Stimulated activated CD4-positive, alpha-beta T cell treated with anti-CD3 and anti-CD28 coated beads, Interleukin-2, amount 100 ng/mL, for 4 hours (primary cell): ENCODE measurements at places on chromosomes 6 and 20.

DNA sequence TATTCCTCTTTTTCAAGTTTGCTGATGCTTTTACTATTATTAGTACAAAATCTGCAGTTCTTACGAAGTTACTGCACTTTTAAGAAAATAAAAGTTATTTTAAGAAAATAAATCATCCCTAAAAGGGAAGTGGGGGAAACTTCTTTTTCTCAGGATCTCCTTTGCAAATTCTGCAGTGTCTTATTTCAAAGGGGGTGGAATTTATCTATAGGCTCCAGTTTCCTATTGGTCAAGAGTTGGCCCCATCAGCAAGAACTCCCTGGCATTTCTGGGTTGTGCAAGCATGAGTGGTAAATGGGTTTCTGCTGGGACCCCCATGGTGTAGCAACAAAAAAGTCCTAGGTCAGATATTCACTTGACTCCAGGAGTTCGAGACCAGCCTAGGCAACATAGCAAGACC is 136.3 kb upstream of the PRDM1 start:
- DNase-seq: no peak

GRCh38 chr20:42901689-42902440 is 287.8 kb downstream of the PTPRT start:
- DNase-seq: no peak

DNA sequence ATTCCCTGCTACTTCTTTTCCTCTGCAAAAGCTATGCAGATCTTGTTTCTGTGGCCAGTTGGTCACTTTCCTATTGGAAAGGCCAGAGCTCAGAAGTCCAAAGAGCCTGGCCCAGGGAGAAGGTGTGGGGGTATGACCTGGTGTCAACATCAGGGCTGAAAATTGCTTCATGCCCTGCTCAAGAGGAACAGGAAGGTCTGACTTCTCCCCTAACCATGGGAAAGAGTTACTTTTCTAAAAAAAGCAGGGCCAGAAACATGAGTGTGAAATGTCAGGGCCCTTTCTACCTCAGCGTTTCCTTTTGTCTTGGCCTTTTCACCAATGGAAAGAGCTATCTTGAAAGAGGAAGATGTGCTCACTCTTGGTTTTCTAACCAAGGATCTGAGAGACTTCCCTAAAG is 117.4 kb downstream of the MAFB start:
- DNase-seq: no peak

- no peak for DNase-seq
These were observed 32.5 kb upstream of the MEI4 start for GRCh38 chr6:77620278-77620882.

GRCh38 chr6:33808641-33809180 is 4.9 kb upstream of the MLN start:
- no peak for DNase-seq

DNA sequence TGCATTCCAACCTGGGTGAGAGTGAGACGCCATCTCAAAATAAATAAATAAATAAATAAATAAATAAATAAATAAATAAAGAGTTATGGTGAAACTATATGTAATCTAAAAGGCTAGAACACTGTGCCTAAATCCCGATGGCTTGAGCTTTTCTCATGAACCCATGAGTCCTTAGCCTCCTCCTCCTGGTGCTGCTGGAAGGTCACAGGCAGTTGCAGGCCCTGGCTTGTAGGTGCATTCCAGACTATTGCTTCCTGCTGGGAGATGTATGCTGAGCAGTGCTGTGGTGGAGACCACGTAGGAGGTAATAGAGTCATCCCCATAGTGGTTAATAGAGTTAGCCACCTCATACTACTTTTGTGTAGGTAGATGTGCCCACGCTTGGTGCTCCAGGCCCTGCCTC is 12.5 kb downstream of the PTK7 start:
- DNase-seq: no peak

DNA sequence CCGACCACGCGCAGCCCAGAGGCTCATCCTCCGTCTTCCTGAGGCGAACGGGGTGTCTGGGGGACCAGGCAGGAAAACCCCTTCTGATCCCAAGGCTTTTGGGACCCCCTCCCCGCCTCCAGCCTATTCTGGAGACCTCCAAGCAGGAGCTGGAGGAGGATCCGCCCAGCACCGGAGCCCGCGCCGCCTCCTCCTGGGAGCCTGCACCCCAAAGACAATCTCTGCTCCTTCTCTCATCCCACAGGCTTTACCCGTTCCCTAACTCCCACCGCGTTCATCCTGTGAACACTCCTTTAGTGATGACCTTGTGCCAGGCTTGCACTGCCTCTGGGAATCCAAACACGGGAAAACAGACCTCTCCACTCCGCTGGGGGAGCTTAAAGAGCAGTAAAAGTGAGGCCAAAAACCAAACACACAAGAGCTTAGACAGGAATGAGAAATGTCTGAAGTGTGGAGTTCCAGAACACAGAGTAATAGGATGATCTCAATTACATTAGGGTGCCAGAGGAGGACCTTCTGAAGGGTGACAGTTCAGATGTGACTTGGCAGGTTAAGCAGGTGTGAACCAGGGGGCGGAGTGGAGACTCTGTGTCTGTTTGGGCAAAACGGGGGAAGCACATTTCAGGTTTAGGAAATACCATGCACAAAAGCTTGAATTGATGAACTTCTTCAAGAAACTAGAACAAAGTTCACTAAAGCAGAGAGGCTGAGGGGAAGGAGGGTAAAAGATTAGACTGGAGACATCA is 7.6 kb downstream of the HLA-DRB5 start:
- no peak for DNase-seq

GRCh38 chr6:56807326-56807988 is 147.4 kb upstream of the BEND6 start:
- no peak for DNase-seq

DNA sequence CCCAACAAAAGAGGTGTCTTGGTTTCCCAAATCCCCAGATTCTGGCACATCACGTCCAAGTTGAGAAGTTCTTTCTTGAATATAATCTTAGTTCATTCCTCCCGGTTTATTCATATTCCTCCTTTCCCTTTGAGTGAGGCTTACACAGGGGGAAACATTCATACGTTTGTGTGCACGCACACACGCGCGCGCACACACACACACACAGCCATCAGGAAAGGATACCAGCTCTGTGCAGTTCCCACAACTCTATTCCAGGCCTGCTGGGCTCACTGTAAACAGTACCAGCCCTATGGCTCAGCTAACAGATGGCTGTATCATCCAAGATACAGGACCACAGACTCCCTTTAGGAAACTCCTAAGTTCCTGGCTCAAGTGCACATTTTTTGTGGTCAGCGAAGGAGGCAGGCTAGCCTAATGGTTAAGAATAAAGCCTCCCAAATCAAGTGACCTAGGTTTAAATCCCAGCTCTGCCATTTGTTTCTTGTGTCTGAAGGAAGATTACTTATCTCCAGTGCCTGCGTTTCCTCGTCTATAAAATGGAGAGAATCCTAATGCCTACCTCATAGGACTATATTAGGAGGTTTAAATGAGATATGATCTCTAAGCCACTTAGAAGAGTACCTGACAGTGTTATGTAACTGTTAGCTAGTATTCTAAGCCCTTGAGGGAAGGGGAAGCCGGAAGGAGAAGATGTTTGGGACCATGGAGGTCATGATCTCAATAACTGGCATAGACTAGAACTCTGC is 3.7 kb upstream of the TAF8 start:
- DNase-seq: no peak

DNA sequence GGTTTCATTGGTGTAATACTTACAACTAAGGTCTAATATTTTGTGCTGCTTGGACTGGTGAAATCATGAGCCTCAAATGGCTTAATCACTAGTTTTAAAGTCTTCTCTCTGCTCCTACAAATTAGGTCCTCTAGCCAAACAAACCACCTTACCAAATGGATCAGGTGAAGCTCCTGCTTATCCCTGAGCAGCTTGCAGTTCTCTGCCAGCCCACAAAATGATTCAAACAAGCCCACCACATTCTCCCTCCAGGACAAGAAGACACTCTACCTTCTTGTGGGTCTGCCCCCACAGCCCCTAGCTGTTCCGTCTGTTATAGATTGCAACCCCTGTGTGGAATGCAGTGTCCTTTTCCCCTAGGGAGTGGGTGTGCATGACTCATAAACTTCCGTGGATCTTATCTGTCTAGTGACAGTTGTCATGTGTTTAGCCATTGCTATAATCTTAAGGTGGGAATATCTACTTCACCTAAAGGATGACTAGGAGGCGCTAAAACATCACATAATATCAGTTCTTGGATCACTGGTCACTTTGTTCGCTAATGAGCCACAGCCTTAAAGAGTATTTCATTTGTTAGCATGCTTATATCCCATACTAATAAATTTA is 940.5 kb upstream of the MANEA start:
- no peak for DNase-seq

- DNase-seq: peak; percentile 15
These were observed 780 bp downstream of the ZCCHC3 start for GRCh38 chr20:297925-298775.

GRCh38 chr6:7954477-7955200 is 44.1 kb upstream of the TXNDC5 start:
- DNase-seq: no peak

- no peak for DNase-seq
These were observed 29.8 kb upstream of the SYNJ2 start for GRCh38 chr6:157951828-157952227.

DNA sequence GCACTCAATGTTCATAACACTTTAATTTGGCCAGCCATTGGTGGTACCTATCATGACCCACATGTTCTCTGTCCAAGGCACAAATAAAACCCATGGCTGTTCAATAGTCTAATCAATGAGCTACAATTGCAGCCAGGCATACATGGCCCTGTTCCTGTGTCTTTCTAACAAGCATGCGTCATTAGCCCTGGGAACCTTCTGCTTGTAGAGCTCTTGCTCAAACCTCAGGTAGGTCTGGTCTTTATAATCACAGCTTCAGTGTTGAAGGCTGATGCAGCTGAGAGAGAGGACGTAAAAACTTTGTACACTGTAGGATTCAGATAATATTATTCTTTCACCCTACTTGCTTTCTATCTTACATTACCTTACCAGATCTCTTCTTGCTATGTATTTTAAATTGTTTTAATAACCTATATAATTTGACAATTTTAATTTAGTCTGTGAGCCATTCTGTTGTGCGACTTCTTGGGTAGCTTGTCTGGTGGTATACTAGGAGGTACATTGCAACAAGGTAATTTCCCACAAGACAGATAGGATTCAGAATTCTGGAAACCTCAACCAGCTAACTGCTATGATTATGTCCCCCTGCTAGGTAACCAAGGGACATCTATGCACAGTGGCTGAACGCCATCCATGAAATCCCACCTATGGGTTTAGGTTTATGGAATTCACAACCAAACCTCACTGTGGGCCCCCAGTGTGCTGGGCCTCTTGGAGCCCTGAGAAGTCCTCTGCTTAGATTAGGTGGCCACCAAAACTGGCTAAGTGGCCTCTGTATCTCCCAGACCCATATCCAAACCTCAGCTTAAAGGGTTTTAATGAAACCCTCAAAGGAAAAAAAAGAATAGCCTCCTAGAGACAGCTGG is 55.4 kb upstream of the RIPOR2 start:
- DNase-seq: no peak

DNA sequence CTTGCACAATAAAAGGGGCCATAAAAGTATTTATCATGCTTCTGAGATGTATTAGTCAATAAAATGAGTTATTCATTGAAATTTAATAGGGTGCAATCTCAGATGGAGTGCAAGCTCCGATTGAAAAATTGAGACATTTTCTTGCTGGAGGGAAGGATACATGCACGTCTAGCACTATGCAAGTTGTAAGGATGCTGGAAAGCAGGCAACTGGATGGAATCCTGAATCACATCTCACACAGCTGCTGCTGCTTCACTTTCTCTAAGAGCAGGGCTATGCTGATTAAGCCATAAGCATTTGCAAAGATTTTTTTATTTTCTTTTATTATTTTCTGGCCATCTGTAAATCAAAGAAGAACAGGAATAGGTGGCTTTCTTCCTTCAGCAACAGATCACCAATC is 308.8 kb upstream of the EPHA7 start:
- DNase-seq: no peak

DNA sequence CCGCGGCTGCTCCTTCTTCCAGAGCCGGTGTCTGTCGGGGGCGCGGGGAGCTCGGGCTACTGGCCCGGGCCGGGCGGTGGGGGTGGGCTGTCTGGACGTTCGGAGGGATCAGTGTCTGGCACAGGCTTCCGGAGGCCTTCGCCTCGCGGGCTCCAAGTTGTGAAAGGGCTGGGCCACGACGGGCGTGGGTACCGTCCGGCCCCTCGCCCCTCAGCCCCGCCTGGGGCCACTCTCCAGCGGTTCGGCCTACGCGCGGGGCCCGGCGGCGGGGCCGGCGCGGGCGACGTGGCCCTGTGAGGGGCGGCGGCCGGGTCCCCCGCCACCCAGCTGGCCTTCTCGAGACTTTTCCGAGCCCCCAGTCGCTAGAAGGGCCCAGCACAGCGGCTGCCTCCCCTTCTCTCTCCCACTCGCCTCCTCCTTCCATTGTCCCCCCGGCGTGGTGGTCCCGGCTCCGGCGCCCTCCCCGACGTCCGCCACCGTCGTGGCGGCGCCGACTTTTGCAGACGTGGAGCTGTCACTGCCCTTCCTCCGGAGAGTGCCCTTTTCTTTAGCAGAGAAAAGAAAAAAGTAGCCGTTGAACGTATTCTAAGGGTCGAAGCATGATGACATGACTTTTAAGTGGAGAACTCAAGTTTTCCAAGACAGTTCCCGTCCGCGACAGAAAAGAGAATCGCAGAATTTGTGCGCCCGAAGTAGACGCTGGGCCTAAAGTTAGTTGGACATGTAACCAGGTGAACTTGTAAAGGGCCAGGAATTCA is 571 bp downstream of the ITCH start:
- no peak for DNase-seq

GRCh38 chr6:34934516-34934915 is 45.5 kb downstream of the ANKS1A start:
- no peak for DNase-seq

DNA sequence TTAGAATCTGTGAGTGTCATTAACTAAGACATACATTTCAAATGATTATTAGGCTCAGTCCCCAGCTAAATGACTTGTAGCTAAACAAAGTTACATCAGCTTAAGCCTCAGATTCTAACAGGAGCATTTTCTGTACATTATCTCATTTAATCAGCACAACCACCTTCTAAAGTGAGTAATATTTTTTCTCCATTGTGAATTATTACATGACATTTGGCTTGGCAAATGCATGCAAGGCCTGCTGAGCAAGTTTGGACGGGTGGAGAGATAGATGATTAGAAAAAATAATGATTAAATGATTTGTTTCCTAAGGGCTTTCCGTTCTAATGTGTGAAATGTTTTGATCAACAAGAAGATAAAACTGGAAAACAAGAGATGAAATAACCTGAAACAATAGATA is 20.7 kb downstream of the DCBLD1 start:
- no peak for DNase-seq

DNA sequence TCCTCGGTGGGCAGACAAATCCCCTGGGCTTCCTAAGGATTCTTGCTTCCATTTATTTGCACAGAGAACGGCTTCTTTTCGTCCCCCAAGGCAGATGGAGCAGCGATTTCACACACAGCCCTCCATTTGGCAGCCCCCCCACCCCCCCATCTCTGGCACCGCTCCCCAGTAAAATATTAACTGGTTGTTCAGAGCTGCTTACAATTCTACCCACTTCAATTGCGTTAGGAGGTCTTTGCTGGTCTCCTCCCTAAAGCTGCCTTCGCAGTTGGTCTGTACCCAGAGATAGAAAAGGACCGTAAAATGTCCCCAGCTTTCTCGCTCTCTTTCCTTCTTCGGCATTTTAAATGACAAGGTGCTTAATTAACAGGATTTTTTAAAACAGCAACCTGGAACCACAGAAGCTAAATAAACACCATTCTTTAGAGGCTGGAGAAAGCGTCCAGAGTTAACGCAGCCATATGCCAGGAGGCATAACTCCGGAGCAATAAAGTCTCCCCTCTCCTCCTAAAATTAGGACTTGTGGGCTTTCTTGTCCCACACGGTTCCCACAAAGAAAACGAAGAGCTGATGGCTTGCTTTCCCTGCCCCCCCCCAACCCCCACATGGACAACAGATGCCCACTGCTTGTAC is 1.7 kb upstream of the ZMYND8 start:
- DNase-seq: no peak

GRCh38 chr6:102389994-102390393 is 996.5 kb downstream of the GRIK2 start:
- DNase-seq: no peak
